ENCODE measurements at places on chromosomes 5 and 9.

DNA sequence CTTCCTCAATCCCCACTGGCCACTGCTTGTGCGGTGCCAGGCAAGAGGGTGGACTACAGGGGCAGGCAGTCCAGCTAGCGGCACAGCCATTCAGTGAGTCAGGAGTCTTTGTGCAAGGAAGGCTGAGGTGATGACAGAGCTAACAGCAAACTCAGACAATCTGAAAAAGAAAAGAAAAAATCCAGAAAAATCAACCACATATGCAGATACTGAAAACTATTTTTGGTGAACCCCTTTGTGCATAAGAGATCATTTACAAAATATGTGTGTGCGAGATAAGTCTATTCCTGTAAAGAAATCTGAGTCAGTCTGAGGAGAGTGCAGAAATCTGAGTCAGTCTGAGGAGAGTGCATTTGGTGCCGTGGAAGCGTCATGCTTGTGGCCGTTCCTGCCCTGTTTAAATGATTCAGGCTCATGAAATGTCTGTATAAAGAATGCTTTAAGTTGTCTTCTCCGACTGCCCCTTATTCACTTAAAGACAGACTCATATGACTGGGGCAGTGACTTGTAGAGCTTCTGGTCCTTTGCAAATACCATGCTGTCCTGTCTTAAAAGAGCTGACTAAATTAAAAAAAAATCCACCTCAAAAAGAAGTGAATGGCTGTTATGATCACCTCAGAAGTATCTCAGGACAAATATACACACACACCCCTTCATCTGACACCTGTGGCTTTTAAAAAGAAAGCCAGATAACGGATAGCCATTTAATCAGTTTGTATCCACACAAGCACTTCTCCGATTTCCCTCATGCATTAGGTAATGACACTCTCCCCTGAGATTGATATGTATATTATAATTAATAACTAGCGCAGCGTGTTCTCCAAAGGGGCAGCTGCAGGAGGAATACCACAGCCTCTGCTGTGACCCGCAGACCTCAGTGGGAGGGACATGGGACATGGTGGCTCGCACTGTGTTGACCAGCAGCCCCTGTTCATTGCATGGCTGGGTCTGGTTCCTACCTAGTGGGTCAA lies 47.3 kb downstream of the TRIO start:
- DNase-seq: no peak

GRCh38 chr5:52997424-52997823 lies 8.3 kb downstream of the ITGA2 start:
- no peak for DNase-seq

GRCh38 chr9:105346273-105346672 lies 101.6 kb upstream of the FSD1L start:
- no peak for DNase-seq

GRCh38 chr9:4016789-4017188 lies 283.1 kb downstream of the GLIS3 start:
- no peak for DNase-seq

- DNase-seq: peak; percentile 88
These were observed 43.9 kb upstream of the PRRC2B start for GRCh38 chr9:131349881-131350563.

DNA sequence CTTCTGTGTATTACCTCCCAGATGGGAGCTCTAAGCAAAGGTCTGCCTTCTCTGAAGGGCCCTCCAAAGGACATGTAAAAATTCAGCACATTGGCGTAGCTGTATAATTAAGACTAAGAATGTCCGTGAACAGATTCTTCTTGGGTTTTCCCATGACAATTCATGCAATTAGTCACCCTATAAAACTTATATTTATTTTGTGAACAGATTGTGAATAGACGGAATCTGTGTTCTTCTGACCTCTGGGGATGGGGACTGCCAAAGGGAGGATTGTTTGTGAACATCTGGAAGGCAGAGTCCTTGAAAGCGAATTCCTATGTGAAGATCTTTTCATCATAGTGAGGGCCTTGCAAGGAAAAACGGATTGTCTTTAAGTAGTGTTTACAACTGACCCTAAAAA lies 111.3 kb downstream of the EGFLAM start:
- DNase-seq: no peak

GRCh38 chr5:172266676-172267092 lies 16.9 kb downstream of the UBTD2 start:
- no peak for DNase-seq

GRCh38 chr5:167639766-167640165 lies 651.7 kb upstream of the WWC1 start:
- DNase-seq: no peak

DNA sequence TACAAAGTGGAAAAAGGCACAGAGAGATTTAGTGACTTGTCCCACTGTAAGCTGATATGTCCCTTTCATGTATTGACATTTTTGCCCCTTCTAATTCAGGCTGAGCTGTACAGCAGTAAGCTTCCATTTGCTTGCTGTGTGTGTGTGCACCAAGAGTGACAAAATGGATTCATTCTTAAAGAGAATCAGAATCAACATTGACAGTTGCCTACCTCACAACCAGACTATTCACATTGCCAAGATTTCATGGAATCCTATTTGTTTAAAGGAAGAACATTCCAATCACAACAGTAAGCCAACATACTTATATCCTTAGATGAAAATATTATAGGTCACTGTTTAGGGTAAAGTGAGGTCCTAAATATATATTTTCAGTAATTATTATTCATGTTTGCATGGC lies 102.6 kb downstream of the TMEM232 start:
- DNase-seq: no peak

DNA sequence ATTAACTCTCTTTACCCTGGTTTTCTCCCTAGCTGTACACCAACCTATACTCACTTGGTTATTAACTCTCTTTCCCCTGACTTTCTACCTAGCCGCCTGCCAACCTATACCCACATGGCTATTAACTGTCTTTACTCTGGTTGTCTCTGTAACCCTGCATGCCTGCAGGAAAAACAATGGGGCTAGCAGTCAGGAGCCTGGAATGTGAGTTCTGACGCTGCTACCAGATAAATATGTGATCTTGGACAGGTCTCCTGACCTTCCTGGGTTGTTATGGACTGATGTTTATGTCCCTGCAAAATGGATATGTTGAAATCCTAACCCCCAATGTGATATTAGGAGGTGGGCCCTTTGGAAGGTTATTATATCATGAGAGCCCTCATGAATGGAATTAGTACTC lies 119.2 kb downstream of the SMARCA2 start:
- no peak for DNase-seq

- no peak for DNase-seq
These were observed 536.9 kb downstream of the CDH12 start for GRCh38 chr5:22316294-22316693.

- no peak for DNase-seq
These were observed 48.2 kb upstream of the SARDH start for GRCh38 chr9:133786371-133786753.

DNA sequence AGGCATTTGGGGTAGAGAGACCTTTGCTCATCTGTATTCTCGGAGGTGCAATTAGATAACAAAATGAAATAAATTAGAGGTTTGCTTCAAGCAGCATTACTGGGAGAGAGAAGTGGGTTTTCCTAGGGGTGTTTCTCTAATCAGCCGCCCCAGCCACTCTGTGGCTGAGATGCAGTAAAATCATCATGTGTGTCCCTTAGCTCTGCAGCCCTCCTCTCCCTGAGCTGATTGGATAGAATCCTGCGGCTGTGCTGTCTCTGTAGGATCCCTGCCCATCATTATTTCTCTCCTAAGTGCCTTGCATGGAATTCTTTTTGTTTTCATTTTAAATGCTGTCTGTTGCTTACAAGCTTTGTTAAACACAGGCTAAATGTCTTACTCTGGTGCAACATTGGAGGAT lies 171.4 kb downstream of the SH3GL2 start:
- DNase-seq: no peak

GRCh38 chr5:150469718-150470469 lies 20.4 kb upstream of the RPS14 start:
- no peak for DNase-seq

- no peak for DNase-seq
These were observed 680.4 kb downstream of the TLR4 start for GRCh38 chr9:118384531-118385100.

DNA sequence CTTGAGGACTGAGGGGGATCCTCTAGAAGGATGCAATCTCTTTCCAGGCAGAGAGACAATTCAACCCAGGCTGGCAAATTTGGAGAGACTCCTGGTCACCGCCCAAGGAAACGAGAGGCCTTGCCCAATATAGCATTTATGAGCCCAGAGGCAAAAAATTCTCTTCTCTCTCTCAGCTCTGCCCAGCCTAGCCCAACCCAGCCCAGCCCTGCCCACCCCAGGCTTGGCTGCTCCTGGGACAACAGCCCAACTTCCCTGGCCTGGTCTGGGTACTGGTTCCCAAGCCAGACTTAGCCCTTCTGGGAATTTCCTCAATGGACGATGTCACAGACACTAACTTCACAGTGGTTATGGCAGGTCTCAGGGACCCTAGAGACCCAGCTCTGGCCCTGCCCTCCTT lies 116.5 kb downstream of the PSD2 start:
- no peak for DNase-seq

DNA sequence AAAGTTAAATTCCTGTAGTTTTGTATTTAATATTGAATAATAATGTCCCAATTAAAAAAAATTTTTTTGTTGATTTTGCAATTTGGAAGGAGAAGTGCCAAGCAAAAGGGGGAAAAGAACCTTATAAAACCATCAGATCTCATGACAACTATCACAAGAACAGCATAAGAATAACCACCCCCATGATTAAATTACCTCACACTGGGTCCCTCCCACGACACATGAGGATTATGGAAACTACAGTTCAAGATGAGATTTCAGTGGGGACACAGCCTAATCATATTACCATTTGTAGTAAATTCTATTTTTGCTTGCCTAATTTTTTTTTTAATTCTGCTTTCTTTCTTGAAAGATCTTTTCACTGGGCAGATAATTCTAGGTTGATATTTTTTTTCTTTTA lies 33.4 kb upstream of the FCHO2 start:
- no peak for DNase-seq

- no peak for DNase-seq
These were observed 47.3 kb downstream of the MEGF10 start for GRCh38 chr5:127337876-127338275.

DNA sequence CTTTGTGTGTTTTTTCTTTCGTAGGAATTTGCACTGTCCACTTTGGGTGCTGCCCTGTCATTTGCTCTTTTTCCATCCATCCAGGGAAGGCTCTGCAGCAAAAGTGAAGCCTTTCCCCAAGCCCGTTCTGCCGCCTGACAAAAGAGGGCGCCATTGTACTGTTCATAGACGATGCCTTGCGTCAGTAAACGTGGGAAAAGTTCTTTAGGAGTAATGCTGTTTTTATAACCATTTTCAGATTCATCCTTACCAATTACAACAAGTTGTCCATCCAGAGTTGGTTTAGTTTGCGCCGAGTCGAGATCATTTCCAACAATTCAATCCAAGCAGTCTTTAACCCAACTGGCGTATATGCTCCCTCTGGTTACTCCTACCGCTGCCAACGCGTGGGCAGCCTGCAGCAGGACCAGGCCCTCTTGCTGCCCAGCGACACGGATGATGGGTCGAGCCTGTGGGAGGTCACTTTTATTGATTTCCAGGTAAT lies 34.3 kb upstream of the RPS23 start:
- no peak for DNase-seq

- no peak for DNase-seq
These were observed 32.4 kb downstream of the PDZD2 start for GRCh38 chr5:31671339-31671741.

GRCh38 chr9:34522091-34522887 lies 501 bp downstream of the ENHO start:
- DNase-seq: no peak

DNA sequence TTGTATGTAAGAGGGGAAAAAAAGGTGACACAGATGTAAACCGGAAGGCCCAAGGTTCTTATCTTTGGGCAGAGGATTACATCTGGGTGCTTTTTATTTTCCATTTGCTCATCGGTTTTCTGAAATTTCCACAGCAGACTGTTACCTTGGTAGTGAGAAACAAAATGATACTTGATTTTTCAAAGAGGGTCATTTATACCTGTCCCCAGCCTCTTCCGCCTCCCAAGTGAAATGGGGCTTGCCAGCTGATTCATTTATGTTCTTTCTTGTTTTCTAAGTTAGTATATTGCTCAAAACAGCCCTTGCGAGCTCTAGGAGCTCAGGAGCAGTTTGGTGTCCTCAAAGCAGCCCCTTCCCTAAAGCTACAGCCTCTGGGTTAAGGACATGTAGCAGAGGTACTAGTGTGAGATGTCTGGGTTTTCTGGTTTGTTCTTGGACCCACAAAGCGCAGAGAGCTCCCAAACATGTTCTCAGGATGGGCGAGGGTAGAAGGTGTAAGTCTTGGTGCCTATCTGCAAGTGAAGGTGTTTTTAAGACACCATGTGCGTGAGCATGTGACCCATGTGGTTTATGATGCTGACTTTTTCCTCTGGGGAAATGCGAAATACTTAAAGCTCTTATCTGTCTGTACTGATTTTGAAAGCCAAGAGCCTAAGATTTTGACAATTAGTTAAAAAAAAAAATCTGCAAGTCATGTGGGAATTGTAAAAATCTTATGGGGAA lies 38.3 kb downstream of the DAPK1 start:
- DNase-seq: no peak

GRCh38 chr9:76338418-76338817 lies 55.8 kb downstream of the RFK start:
- DNase-seq: no peak

GRCh38 chr9:137030538-137031527 lies 1.1 kb downstream of the FUT7 start:
- DNase-seq: no peak

DNA sequence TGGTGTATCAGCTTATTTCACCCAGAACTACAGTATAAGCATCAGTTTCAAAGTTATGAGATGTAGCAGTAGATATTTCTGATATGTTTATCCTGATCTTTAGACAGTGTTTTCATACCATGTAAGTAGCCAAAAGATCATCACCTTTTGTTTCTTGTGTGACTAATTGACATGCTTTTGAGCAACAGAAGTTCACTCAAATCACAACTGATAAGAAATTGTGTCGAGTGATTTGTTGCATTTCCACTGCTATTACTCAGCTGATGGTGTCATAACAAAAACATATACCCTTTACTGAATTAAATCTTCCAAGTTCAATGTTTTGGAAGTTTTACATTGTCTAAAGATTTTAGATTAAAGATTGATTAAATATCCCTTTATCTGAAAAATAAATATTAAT lies 324.5 kb downstream of the TUSC1 start:
- DNase-seq: no peak

- DNase-seq: no peak
These were observed 216.1 kb upstream of the RASA1 start for GRCh38 chr5:87051502-87052113.

Data from activated naive CD4-positive, alpha-beta T cell treated with anti-CD3 and anti-CD28 coated beads, Interleukin-2, amount 50 U/mL, for 72 hours (primary cell).